ENCODE measurements at places on chromosomes 5 and 9.

GRCh38 chr5:133196441-133197085 is 144.8 kb downstream of the HSPA4 start:
- DNase-seq = no peak

GRCh38 chr9:105299190-105299854 is 54.9 kb downstream of the SLC44A1 start:
- DNase-seq = no peak

DNA sequence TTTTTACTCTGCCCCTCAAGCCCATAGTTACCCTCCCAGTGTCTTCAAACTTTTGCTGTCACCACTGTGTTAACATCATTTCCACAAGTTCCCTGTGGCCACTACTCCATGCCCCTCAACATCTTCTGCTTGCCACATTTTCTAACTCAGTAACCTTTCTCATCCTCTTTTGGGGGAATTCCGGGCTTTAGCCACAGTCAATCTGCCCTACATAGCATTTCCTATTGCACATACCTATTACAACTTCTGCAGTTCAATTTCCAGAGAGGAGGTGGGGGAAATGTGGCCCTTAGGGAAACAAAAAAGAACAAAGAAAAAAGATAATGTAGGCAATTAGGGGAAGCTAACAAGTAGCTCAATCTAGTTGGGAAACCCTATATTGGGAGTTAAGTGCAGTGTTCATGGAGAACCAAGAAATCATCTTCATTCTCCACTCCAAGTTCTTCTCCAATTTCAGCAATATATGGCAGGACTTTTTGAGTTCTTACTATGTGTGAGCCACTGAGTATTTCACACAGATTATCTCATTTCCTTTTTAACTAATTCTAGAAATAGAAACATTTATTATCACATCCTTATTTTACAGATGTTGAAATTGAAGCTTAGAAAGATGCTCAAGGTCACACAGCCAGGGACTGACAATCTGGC is 40.2 kb upstream of the LPAR1 start:
- no peak for DNase-seq

DNA sequence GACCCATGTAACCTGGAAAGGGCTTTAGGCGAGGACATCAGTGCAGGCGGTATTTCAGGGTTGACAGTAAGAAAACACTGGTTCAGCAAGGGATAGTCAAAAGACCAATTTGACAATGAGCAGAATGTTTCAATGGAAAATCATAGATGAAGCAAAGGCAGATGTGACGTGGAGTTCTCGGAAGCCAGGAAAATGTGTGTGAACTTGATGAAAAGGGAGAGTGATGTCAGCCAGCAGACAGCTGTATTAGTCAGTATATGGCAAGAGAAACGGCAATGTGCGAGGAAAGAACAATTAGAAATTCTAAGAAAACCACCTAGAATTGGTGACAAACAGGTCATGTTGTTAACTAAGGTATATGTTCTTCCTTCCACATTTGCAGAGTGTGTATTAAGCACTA is 503.9 kb upstream of the DAB2 start:
- DNase-seq = no peak

DNA sequence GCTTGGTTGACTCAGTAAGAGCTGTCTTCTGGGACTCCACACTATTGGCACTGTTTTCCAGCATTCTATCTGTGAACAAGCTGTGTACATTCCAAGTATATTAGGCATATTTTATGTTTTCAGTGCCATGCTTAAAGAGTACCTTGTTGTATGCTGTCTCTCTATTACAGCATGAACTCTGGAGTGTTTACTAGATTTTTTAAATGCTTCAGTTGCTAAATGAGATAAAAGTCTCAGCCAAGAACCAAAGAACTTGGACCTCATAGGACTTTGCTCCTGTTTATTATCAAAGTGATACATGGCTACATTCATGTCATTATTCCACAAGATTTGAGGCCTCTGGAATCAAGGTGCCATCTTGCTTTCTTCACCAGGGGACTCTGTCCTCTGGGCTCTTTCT is 167.2 kb downstream of the C9orf152 start:
- DNase-seq = no peak

DNA sequence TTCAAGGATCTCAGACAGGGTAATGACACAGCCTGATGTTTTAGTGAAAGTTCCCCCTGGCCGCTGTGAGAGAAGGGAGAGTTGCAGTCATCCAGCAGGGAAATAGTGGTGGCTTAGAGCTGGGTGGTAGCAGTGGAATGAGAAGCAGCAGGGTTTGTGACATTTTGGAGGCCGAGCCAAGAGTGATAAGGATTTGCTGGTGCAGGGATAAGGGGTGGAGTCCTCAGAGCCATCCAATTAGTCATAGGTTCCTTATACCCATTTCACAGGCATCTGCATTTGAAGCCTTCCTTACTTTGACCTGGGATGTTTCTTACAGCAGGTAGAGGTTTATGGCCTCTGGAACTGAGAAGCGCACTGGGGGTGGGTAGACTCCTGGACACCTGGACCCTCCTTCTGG is 12.8 kb downstream of the JADE2 start:
- DNase-seq = no peak

- no peak for DNase-seq
Measured at GRCh38 chr5:168366116-168366515, 74.7 kb downstream of the WWC1 start.

DNA sequence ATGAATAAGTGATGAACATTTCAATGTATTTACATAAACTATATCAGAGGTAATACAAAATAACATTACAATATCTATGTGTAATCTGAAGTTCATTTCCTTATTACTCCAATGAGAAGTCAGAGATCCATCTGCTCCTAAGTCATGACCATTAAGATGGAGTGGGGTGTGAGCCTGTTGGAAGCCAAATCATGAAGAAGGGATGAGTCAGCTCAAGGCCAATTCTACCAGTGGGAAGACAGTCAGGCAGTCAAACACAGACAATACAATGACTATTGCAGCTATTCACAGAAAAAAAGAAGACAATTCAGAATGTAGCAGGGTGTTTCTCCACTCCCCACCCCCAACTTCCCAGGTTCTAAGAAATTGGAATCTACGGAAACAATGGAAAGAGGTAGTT is 155.0 kb downstream of the NFIB start:
- DNase-seq = no peak

DNA sequence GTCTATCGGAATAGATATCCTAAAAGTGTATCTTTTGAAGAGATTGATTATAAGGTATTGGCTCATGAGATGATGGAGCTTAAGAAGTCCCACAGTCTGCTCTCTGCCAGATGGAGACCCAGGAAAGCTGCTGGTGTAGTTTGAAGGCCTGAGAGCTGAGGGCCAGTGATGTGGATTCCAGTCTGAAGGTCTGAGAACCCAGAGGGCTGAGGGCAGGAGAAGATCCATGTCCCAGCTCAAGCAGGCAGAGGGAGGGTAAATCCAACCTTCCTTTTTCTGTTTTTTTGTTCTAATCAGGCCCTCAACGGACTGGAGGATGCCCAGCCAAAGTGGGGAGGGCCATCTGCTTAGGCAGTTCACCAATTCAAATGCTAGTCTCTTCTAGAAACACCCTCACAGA is 11.0 kb upstream of the ABL1 start:
- DNase-seq = no peak

DNA sequence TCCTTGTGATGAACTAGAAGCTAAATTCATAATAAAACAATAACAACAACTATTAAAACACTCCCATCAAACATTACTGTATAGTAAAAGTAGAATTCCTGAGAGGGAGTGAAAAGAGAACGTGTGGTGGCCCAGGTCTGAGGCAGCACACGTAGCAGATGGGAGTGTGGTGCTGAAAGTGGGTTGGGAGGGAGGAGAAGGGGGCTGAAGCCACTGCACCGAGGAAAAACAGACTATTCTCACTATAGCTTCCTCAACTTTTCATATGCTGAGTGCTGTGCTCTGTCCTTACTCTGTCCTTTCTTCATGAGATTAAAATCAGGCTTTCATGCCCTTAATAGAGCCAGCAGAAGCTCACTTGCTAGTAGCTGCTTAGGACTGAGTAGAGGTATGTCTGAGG is 170.9 kb downstream of the PCSK1 start:
- no peak for DNase-seq

DNA sequence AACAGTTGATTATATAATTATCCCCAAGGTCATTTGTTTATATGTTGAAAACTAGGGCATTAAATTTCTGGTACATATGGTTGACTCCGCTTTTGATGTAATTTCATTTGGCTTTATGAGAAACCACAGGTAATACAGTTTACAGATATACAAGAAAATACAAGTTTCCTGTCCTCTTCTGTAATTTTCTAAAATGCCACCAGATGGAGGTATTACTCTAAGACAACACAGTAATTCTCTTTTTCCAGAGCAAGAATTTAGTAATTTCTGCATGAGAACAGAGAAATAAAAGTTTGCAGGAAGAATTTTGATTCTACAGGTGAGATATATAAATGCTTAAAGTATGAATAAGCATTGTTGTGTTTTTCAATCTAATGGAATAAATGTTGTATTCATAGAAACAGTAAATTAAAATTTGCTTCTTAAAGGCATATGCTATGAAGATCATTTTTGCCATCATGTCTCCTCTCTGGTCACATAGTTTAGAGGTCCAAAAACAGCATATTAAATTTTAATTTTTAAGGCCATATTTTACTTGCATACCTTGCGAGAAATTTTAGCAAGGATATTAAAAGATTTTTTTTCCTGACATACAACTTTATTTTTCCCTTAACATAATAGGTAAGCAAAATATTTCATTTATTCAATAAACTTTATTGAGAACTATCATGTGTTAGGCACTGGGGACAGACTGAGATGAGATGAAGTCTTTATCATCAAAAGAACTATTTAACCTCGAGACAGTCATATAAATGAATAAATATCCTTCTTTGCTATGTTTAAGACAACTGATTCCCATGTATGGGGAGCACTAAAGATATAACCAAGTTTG is 22.7 kb downstream of the CHD1 start:
- DNase-seq = no peak

DNA sequence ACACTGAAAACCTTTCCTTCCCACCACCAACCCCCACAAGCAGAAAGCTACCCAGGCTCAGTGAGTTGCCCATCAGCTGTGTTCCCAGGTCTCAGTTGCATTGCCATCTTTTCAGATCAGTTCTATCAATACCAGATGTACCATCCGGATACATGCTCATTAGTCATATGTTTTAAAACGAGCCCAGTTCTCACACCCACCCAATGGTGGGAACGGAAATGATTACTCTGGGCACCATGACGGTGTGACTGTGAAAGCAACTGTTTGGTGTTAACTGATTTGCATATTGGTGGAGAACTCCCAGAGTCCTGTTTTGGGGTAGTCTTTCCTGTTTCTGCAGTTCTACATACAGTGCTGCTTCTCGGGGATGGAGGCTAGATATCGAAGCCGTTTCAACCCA is 212.3 kb downstream of the TRIM36 start:
- no peak for DNase-seq

GRCh38 chr5:176789873-176790615 is 20.3 kb upstream of the UNC5A start:
- DNase-seq = no peak

- no peak for DNase-seq
Measured at GRCh38 chr5:1950708-1951103, 68.0 kb upstream of the IRX4 start.

DNA sequence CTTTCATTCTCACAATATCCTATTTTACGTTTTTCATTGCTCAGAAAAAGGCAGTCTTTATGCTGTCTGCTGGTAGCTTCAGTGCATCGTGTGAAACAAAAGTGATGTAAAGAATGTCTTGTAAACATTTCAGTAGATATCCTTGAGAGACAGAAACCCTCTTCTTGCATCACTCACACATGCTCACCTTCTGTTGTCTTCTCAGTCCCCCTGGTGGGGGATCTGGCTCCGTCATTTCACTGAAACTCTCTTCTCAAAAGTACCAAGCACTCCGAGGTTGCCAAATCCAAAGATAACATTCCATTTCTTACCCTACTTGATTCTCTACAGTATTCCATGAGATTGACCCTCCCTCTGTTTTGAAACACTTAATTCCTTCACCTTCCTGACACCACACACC is 46.1 kb upstream of the PCA3 start:
- DNase-seq = no peak

DNA sequence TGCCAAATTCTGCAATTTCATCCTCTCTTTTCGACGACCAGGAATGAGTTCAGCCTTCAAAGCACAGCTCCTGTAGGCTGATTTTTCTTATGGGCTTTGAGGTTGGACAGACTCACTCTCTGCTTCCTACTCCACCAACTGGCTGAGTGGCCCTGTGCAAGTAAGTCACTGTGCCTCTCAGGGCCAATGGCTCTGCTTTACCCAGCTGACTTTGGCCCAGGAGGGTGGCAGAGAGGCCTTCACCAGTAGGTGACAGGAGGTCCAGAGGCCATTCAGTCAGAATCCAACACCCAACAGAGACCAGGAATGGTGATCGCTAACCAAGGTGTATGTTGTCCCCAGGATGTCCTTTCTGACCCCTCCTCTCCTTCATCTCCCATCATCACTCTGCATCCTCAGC is 49.5 kb upstream of the ALDH1B1 start:
- DNase-seq = no peak

- no peak for DNase-seq
Measured at GRCh38 chr5:79235261-79235633, 684 bp upstream of the JMY start.

DNA sequence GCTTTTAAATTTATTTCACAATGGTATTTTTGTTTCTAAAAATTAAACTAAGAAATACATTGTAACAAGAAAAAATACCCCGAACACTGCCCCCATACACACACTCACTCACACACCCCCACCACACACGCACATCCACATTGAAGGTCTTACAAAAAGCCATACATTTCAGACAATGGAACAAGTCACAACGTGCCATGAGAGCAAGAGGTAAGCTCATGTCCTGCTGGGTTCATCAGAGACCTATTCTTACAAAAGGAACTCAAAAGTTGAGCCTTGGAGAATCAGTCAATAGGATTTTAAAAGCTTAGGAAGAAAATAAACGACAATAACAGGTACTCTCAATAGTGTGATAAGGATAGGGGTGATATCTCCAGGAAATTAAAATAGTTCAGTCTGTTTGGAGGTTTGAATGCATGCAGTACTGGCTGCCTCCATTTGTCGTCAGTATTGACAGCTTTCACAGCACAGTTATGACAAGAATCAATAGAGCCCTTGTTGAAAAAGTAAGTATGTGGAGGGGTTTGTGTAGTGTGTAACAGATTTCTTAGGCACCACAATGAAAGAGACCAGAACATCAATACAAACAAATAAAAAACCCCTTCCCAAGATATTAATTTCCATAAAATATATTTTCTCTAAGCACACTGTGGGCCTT is 1826.2 kb upstream of the CDH6 start:
- DNase-seq = no peak

- no peak for DNase-seq
Measured at GRCh38 chr5:122089096-122090013, 11.3 kb upstream of the LOX start.

- DNase-seq = no peak
Measured at GRCh38 chr5:759111-759751, 25.3 kb downstream of the ZDHHC11B start.

- DNase-seq = peak; percentile 96
Measured at GRCh38 chr5:43121233-43121912, 659 bp downstream of the ZNF131 start.

- DNase-seq = no peak
Measured at GRCh38 chr5:78634229-78634628, 14.3 kb downstream of the LHFPL2 start.

- no peak for DNase-seq
Measured at GRCh38 chr9:107118863-107119624, 164.0 kb upstream of the RAD23B start.
